CD8-positive, alpha-beta memory T cell (primary cell): ENCODE measurements at places on chromosomes 7 and 10. TPM values are rescaled to one million over a fixed set of nuclear protein-coding genes. Genes with fewer than 3 reads are reported as not detected.

TYW1B gene
- 4.7 TPM for total RNA-seq

TAS2R40 gene
- not detected for total RNA-seq

CCZ1B gene
- total RNA-seq: 52.2 TPM

LIPF gene
- total RNA-seq: not detected

UCN3 gene
- total RNA-seq: not detected

SLC13A4 gene
- not detected for total RNA-seq

KAZALD1 gene
- 0.18 TPM for total RNA-seq

CTBP2 gene
- 1.8 TPM for total RNA-seq

EFCAB10 gene
- not detected for total RNA-seq

MMRN2 gene
- not detected for total RNA-seq

LIMK1 gene
- 23.1 TPM for total RNA-seq

CPED1 gene
- total RNA-seq: 0.27 TPM

TNPO3 gene
- 80.5 TPM for total RNA-seq

ZNF467 gene
- 0.24 TPM for total RNA-seq

NYAP1 gene
- total RNA-seq: 0.13 TPM

BAMBI gene
- 1.7 TPM for total RNA-seq

VWA2 gene
- not detected for total RNA-seq

RAPGEF5 gene
- total RNA-seq: 0.50 TPM

SMURF1 gene
- 14.8 TPM for total RNA-seq

IDI2 gene
- total RNA-seq: not detected

CCAR1 gene
- total RNA-seq: 132 TPM

TMEM254 gene
- total RNA-seq: 10.1 TPM

PCDH15 gene
- total RNA-seq: not detected

OR2A12 gene
- not detected for total RNA-seq

SPDYE6 gene
- total RNA-seq: not detected

DLX5 gene
- total RNA-seq: not detected

SSC4D gene
- 0.55 TPM for total RNA-seq

FKBP9 gene
- total RNA-seq: 0.31 TPM

POLR3A gene
- total RNA-seq: 26.0 TPM

GPC2 gene
- 1.6 TPM for total RNA-seq

SFTPA1 gene
- total RNA-seq: not detected

HNRNPF gene
- total RNA-seq: 562 TPM

HERPUD2 gene
- total RNA-seq: 31.3 TPM

CDK1 gene
- 67.9 TPM for total RNA-seq

PRRT4 gene
- 0.22 TPM for total RNA-seq

IFIT5 gene
- 6.2 TPM for total RNA-seq
